Effector memory CD8-positive, alpha-beta T cell (primary cell): ENCODE measurements at places on chromosomes 4 and X.

DNA sequence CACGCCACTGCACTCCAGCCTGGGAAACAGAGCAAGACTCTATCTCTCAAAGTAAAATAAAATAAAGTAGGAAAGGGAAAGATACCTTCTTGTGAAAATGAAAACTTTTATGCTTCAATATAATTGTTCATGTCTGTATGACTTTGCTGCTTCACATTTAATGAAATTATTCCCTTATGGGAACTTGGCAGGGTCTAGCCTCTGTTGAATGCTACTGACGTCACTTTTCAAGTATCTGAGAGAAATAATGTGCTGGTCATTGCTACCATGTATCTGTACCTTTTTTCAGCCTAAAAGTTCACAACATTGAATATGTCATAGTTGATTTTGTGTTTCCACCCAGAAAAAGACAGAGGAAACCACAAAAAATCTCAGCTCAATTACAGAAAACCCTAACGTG, 65.2 kb downstream of the PRDM5 start:
- no peak overlapping the region for H3K4me3 ChIP-seq
- no peaks in the 10 kb centered on the region for H3K27me3 ChIP-seq
- peaks cover 2% of the 10 kb centered on the region for H3K36me3 ChIP-seq
- H3K27ac ChIP-seq: no peak overlapping the region
- peaks cover 3% of the 10 kb centered on the region for H3K4me1 ChIP-seq

DNA sequence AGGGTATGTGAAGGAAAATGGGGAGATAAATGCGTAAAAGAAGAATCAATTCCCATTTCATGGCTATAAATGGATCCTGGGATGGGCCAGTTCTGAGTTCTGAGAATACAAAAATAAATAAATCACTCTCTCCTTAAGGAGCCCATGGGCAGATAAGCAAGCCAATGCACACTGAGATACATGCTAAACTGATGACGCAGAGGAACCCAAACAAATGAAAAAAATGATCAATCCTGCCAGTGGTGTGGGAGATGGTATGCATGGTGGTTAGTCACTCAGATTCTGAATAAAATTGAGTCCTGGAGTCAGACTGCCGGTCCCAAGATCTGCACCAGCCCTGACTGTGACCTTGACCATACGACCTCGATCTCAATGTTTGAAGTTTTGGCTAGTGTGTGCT, 59.7 kb downstream of the NEIL3 start:
- no peak overlapping the region for H3K27ac ChIP-seq
- no peak overlapping the region for H3K4me3 ChIP-seq

DNA sequence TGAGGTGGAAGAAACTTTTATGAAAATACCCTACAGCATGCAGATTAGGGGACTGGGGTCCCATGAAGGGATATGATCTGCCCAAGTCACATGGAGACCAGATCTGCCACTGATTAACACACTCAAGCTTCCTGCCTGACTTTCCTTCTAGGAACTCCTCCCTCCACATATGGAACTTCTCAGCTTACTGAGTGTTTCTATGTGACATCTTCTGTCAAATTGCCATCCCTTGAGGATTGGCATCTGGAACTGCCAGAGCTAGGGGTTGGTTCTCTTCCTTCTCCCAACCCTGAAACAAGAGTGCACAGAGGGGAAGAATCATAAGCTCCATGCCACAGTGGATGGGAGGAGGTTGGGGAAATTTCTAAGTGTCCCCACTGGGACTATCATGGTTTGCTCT, 150.6 kb upstream of the MBNL3 start:
- no peaks in the 10 kb centered on the region for H3K36me3 ChIP-seq
- peaks cover 4% of the 10 kb centered on the region for H3K27me3 ChIP-seq
- H3K4me1 ChIP-seq: no peaks in the 10 kb centered on the region
- no peak overlapping the region for H3K27ac ChIP-seq

DNA sequence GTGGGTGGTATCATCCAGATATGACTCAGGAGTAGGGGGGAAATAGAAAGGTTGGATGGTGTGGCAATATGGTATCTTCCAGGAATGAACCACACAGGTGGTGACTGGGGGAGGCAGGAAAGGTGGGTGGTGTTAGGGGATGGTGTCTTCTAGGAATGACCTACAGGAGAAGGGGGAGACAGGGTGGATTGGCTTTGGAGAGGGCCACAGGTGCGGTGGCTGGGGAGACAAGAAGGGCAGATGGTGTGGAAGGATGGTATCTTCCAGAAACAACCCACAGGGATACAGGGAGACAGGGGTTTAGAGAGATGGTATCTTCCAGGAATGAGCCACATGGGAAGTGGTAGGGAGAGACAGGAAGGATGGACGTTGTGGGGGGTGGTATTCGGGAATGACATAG, 64.0 kb downstream of the MAOA start:
- no peak for DNase-seq
- no peaks in the 10 kb centered on the region for H3K27me3 ChIP-seq
- H3K27ac ChIP-seq: no peak overlapping the region
- H3K36me3 ChIP-seq: no peaks in the 10 kb centered on the region
- no peaks in the 10 kb centered on the region for H3K4me1 ChIP-seq

GRCh38 chrX:74779175-74779574, 146.1 kb downstream of the NEXMIF start:
- no peaks in the 10 kb centered on the region for H3K27me3 ChIP-seq
- DNase-seq: no peak
- no peak overlapping the region for H3K4me3 ChIP-seq
- no peak overlapping the region for H3K27ac ChIP-seq
- H3K36me3 ChIP-seq: no peaks in the 10 kb centered on the region
- no peaks in the 10 kb centered on the region for H3K4me1 ChIP-seq

GRCh38 chr4:178205826-178206225, 763.6 kb upstream of the AGA start:
- no peak for DNase-seq
- no peaks in the 10 kb centered on the region for H3K4me1 ChIP-seq

DNA sequence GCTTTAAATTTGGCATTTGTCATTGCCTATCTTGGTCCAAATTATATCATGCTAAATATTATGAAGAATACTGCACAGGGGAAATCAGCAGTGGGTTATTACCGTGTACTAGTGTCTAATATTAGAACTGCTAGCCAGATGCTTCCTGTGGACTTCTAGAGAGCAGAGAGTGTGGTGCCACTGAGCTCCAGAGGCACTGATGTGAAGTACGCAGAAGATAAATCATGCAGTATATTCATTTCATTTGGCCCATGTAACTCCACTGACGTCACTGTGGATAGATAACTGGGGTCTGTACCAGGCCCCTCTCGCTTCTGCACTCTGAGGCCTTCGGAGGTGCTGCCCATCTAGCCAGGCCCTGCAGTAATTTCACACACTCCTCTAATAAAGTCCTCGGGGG, 80.0 kb downstream of the ALPK1 start:
- H3K4me3 ChIP-seq: no peak overlapping the region
- H3K36me3 ChIP-seq: no peaks in the 10 kb centered on the region
- H3K4me1 ChIP-seq: no peaks in the 10 kb centered on the region
- no peak for DNase-seq
